ENCODE measurements at places on chromosomes 3 and 15. TPM values are rescaled to one million over a fixed set of nuclear protein-coding genes. Genes with fewer than 3 reads are reported as not detected.

- no peak for DNase-seq
- H3K27me3 ChIP-seq = no peaks in the 10 kb centered on the region
- peaks cover 3% of the 10 kb centered on the region for H3K36me3 ChIP-seq
- H3K27ac ChIP-seq = no peak overlapping the region
Measured at GRCh38 chr3:184359610-184360009, 1.8 kb downstream of the CLCN2 start.

- H3K27ac ChIP-seq = no peak overlapping the region
- H3K4me3 ChIP-seq = no peak overlapping the region
- H3K27me3 ChIP-seq = no peaks in the 10 kb centered on the region
Measured at GRCh38 chr15:77348511-77348910, 71.4 kb downstream of the PEAK1 start.

DNA sequence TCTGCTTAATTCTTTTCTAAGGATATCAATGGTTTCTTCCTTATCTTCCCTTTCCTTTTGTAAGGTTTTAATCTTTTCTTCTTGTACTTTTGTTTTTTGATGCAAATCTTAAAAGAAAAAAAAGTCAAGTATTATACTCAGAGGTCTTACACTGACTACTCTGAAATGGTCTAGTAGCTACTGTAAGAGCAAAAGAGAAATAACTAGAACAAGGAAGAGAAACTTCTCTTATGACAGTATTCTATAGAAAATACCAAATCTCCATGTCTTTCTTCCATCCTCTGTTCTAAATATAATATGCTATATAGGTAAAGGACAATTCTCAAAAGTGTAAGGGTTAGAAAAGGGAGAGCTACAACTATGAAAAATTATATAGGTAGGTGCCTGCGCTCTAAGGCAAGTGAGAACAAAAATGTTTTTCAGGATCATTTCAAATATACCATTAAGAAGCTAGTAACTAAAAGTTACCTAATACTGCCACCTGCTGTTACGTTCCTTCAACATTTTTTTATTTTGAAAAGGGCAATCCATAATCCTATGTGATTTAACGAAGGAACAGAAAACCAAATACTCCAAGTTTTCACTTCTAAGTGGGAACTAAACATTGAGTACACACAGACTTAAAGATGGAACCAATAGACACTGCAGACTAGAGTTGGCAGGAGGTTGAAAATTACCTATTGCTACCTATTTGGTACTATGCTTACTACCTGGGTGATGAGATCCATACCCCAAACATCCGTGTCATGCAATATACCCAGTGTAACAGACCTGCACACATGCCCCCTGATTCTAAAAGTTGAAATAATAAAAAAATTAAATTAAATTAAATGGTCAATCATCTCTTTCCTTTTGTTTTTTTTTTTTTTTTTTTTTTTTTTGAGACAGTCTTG, 36.7 kb downstream of the CIP2A start:
- H3K4me1 ChIP-seq = peaks cover 18% of the 10 kb centered on the region
- DNase-seq = no peak
- H3K4me3 ChIP-seq = no peak overlapping the region

DNA sequence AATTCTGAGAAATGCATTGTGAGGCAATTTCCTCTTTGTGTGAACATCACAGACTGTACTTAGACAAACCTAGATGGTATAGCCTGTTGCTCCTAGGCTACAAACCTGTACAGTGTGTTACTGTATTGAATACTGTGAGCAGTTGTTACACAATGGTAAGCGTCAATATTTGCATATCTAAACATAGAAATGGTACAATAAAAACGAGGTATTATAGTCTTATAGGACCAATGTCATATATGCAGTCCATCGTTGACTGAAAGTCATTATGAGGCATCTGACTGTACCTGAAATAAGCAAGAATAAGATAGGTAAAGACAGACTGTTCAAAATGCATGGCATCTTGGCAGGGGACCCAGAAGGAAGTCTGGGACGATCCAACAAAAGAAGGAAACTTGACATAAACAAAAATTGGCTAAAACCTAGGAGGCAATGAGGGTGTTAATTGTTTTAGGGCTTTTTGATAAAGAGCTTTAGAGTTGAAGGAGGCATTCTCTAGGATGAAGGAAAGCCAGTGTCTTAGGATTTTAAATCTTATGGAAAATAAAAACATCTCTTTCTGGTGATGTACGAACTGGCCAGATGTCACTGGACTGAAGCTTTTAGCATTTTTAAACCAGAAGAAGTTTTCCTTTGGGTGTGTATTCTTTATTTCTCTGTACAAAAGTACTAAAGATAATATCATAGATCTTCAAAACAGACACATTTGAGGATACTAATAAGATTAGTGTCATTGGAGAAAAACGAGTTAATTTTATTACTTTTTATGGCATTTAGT, 9.2 kb upstream of the SPRED1 start:
- DNase-seq = no peak
- H3K4me1 ChIP-seq = no peaks in the 10 kb centered on the region
- no peaks in the 10 kb centered on the region for H3K36me3 ChIP-seq
- H3K27ac ChIP-seq = no peak overlapping the region

- no peaks in the 10 kb centered on the region for H3K36me3 ChIP-seq
- no peak overlapping the region for H3K4me3 ChIP-seq
- no peak overlapping the region for H3K27ac ChIP-seq
- no peaks in the 10 kb centered on the region for H3K27me3 ChIP-seq
- no peaks in the 10 kb centered on the region for H3K4me1 ChIP-seq
Measured at GRCh38 chr3:23697416-23697815, 108.3 kb upstream of the UBE2E1 start.

The KLHL40 gene
- not detected for total RNA-seq

GRCh38 chr15:39312984-39313383, 267.9 kb upstream of the THBS1 start:
- no peaks in the 10 kb centered on the region for H3K27me3 ChIP-seq
- peaks cover 5% of the 10 kb centered on the region for H3K4me1 ChIP-seq
- H3K4me3 ChIP-seq = no peak overlapping the region
- H3K27ac ChIP-seq = no peak overlapping the region

- H3K4me3 ChIP-seq = peak overlapping the region; percentile 24
- H3K36me3 ChIP-seq = peaks cover 9% of the 10 kb centered on the region
- H3K27me3 ChIP-seq = no peaks in the 10 kb centered on the region
- peaks cover 54% of the 10 kb centered on the region for H3K4me1 ChIP-seq
- peak overlapping the region; percentile 96 for H3K27ac ChIP-seq
Measured at GRCh38 chr3:58384381-58385090, 49.1 kb downstream of the PDHB start.

- no peak overlapping the region for H3K27ac ChIP-seq
- no peaks in the 10 kb centered on the region for H3K36me3 ChIP-seq
- no peaks in the 10 kb centered on the region for H3K27me3 ChIP-seq
- no peaks in the 10 kb centered on the region for H3K4me1 ChIP-seq
- H3K4me3 ChIP-seq = no peak overlapping the region
Measured at GRCh38 chr15:82031871-82032270, 13.9 kb downstream of the MEX3B start.

The CYP19A1 gene
- total RNA-seq = 2.2 TPM

GRCh38 chr3:158101335-158102241, 4.6 kb downstream of the SHOX2 start:
- no peak overlapping the region for H3K27ac ChIP-seq
- no peak for DNase-seq
- peaks cover 8% of the 10 kb centered on the region for H3K4me1 ChIP-seq
- H3K27me3 ChIP-seq = peaks cover 29% of the 10 kb centered on the region

- H3K4me3 ChIP-seq = no peak overlapping the region
- H3K36me3 ChIP-seq = no peaks in the 10 kb centered on the region
- H3K27ac ChIP-seq = no peak overlapping the region
- H3K4me1 ChIP-seq = peaks cover 8% of the 10 kb centered on the region
- DNase-seq = no peak
Measured at GRCh38 chr3:193851428-193851847, 258.4 kb downstream of the OPA1 start.

The RETNLB gene
- not detected for total RNA-seq

GRCh38 chr15:67880651-67881182, 40.9 kb upstream of the RNU6-1 start:
- no peak for DNase-seq
- no peaks in the 10 kb centered on the region for H3K4me1 ChIP-seq
- H3K36me3 ChIP-seq = no peaks in the 10 kb centered on the region
- peaks cover 3% of the 10 kb centered on the region for H3K27me3 ChIP-seq

The TMEM212 gene
- total RNA-seq = not detected

- H3K27me3 ChIP-seq = no peaks in the 10 kb centered on the region
- H3K36me3 ChIP-seq = peaks cover 14% of the 10 kb centered on the region
- peak within 1 kb of the TSS; percentile 90 for H3K4me3 ChIP-seq
- peaks cover 19% of the 10 kb centered on the region for H3K4me1 ChIP-seq
Measured at GRCh38 chr3:184361532-184361931, at the start of the genes CLCN2 and POLR2H. TSS of gene CLCN2 (minus strand) at chr3:184361605. CDS start at chr3:184361479, 126 bp downstream. TSS of gene POLR2H (plus strand) at chr3:184361710. CDS start at chr3:184363493, 1,783 bp downstream.

The CDHR4 gene
- not detected for total RNA-seq

- no peak overlapping the region for H3K4me3 ChIP-seq
- no peaks in the 10 kb centered on the region for H3K27me3 ChIP-seq
- peak overlapping the region; percentile 70 for H3K27ac ChIP-seq
- H3K36me3 ChIP-seq = peaks cover 23% of the 10 kb centered on the region
Measured at GRCh38 chr15:77282333-77282732, 137.6 kb downstream of the PEAK1 start.

The UBAP1L gene
- total RNA-seq = 3.3 TPM

The FRG2C gene
- not detected for total RNA-seq

- no peaks in the 10 kb centered on the region for H3K36me3 ChIP-seq
- no peak overlapping the region for H3K27ac ChIP-seq
- DNase-seq = no peak
- no peaks in the 10 kb centered on the region for H3K4me1 ChIP-seq
Measured at GRCh38 chr15:63166219-63166618, 8.9 kb upstream of the RPS27L start.

DNA sequence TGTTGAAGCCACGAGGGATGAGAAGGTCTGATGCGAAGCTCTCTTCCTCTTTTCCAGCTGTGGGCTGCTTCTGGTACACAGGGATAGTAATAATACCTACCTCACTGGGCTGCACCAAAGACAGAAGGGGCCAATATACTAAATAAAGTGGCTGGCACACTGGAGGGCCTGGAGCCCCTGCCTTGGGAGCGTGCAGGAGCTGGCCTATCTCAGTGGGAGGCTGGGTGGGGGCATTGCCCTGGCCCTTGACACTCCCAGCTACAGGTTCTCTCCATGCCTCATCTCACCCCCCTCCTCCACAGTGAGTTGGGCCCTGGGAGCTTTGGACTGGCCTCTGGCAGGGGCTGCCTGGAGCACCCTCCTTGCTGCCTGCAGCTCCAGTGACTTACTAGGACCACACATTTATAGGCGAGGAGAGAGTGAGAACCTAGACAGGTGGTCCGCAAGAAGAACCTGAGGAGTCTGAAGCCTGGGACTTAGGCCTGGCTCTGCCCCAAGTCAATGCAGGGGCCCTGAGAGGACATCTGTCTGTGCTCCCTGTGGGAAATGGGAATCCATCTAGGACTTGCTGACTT, 1.6 kb downstream of the NOX5 start:
- no peaks in the 10 kb centered on the region for H3K36me3 ChIP-seq
- DNase-seq = no peak
- H3K4me1 ChIP-seq = peaks cover 11% of the 10 kb centered on the region
- no peak overlapping the region for H3K4me3 ChIP-seq
- no peak overlapping the region for H3K27ac ChIP-seq

- no peaks in the 10 kb centered on the region for H3K27me3 ChIP-seq
- peaks cover 4% of the 10 kb centered on the region for H3K4me1 ChIP-seq
- H3K4me3 ChIP-seq = no peak overlapping the region
- no peak for DNase-seq
- H3K36me3 ChIP-seq = no peaks in the 10 kb centered on the region
- no peak overlapping the region for H3K27ac ChIP-seq
Measured at GRCh38 chr15:58380280-58380945, 51.4 kb upstream of the LIPC start.

- DNase-seq = no peak
- peak overlapping the region; percentile 17 for H3K27ac ChIP-seq
- H3K4me3 ChIP-seq = no peak overlapping the region
- H3K4me1 ChIP-seq = peaks cover 18% of the 10 kb centered on the region
- no peaks in the 10 kb centered on the region for H3K27me3 ChIP-seq
- H3K36me3 ChIP-seq = peaks cover 76% of the 10 kb centered on the region
Measured at GRCh38 chr3:30648670-30649357, 42.4 kb downstream of the TGFBR2 start.

GRCh38 chr3:48548126-48548525, 8.5 kb downstream of the PFKFB4 start:
- H3K36me3 ChIP-seq = peaks cover 13% of the 10 kb centered on the region
- no peaks in the 10 kb centered on the region for H3K27me3 ChIP-seq
- DNase-seq = no peak

- H3K4me1 ChIP-seq = no peaks in the 10 kb centered on the region
- no peak within 1 kb of the TSS for H3K27ac ChIP-seq
- H3K27me3 ChIP-seq = peaks cover 35% of the 10 kb centered on the region
- H3K36me3 ChIP-seq = no peaks in the 10 kb centered on the region
- no peak within 1 kb of the TSS for H3K4me3 ChIP-seq
- DNase-seq = peak; percentile 96
Measured at GRCh38 chr15:101489599-101490407, at the start of gene PCSK6. TSS of gene PCSK6 (minus strand) at chr15:101489707. CDS start at chr15:101489670, 37 bp downstream.

GRCh38 chr3:168030577-168030976, 65.1 kb downstream of the GOLIM4 start:
- H3K27me3 ChIP-seq = no peaks in the 10 kb centered on the region
- peaks cover 14% of the 10 kb centered on the region for H3K4me1 ChIP-seq
- H3K36me3 ChIP-seq = peaks cover 41% of the 10 kb centered on the region

All from osteoblast (primary cell).